ENCODE measurements at places on chromosomes 2 and 18.
A peak's percentile ranks its signal among the peaks of the same experiment; 100 is the strongest.

GRCh38 chr2:143205106-143205764 is 76.0 kb downstream of the ARHGAP15 start:
- no peak for DNase-seq

GRCh38 chr18:35415511-35416073 is 38.5 kb upstream of the ZNF396 start:
- DNase-seq = no peak

- DNase-seq = no peak
These were observed 13.6 kb downstream of the ANKRD29 start for GRCh38 chr18:23648940-23649607.

DNA sequence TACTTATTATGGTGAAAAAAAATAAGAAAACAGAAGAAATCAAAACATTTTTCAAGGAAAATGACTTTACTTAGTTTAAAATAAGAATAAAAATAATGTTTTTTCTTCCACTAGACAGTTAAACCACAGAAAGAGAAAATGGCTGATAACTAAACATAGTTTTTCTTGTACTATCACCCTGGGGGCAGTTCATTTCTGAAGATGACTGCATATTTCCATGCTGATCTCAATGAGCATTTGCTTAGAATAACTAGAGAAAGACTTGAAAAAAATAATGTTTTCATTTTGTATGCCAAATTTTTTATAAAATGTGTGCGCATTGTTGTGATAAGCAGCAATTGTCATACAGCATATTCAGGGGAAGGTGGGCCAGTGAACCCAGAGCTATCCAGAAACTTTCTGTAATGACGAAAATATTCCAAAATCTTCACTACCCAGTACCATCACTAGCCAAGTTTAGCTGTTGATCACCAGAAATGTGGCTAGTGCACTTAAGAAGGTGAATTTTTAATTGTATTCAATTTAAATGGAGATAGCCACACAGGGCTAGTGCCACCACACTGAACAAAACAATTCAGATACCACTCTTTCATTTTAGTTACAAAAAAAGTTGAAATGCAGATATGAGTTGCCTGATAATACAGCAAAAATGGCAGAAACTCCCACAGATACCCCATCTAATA is 513.4 kb upstream of the NETO1 start:
- no peak for DNase-seq

DNA sequence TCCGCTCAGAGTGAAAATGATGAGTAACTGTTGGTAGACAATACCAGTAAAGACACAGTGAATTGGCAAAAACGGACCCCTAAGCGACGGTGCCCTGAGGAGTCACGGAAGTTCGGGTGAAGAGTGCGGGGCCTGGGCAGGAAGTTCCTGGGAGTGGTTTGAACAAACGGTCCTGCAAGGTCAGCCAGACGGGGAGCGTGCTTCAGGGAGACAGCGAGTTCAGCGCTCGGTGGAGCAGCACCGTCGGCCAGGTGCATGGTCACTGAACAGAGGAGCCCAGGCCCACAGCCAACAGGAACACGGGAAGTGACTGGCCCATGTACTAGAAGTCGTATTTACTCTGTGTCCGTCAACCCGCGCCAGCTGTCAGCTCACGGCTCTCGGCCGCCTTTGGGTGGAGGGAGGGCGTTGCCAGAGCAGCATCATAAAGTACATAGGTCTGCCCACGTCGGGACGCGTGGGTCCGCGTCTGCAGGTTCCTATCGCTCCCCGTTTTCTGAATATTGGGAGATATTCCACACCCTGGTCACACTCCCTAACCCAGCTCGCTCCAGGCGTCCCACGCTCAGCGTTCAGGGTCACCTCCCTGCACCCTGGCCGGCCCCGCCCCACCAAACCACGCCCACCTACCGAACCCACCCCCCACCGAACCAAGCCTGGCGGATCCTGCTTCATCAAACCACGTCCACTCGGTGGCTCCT is 75.6 kb upstream of the UXS1 start:
- no peak for DNase-seq

- DNase-seq = no peak
These were observed 479 bp downstream of the RAB11FIP5 start for GRCh38 chr2:73112026-73112912.

- DNase-seq = no peak
These were observed 868 bp upstream of the PKDCC start for GRCh38 chr2:42046819-42047487.

- no peak for DNase-seq
These were observed 763 bp downstream of the CCDC141 start for GRCh38 chr2:179049203-179049545.

DNA sequence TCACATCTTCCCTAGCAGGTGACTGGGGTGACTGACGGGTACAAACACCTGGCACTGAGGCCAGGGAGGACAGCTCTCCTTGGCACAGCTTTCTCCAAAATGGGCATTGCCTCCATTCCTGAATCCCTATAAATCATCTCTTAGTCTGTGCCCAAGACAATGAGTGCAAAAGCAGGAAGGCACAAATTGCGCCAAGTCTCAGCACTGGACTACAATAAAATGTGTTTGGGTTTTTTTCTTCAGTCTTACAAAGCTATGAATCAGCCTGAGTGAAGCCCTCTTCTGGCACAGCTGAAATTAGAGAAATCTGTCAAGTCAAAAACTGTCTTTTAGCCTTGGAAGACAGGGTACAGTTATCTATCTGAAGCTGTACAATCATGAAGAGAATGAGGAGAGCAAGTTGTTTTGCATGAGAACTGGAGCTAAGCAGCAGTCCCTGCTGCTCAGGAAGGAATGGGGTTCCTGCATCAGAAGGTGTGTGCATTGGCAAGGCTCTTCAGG is 90.8 kb downstream of the EPB41L3 start:
- no peak for DNase-seq

DNA sequence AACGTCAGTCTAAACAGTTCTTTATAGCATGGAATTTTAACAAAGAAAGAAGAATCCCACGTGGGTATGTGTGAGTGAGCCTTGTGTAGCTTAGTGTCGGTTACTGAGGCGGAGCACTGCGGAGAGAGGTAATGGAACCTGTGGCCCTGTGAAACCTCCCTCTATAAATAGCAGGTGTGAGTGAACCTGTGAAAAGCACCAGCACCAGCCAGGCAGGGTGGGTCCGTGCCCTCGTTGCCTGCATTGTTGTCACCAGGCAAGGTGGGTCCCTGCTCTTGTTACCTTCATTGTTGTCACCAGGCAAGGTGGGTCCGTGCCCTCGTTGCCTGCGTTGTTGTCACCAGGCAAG is 4.7 kb downstream of the CTDP1 start:
- DNase-seq = no peak

GRCh38 chr2:36351736-36352349 is 3.7 kb upstream of the CRIM1 start:
- DNase-seq = no peak

GRCh38 chr2:237092920-237093781 is 7.5 kb downstream of the COPS8 start:
- no peak for DNase-seq

DNA sequence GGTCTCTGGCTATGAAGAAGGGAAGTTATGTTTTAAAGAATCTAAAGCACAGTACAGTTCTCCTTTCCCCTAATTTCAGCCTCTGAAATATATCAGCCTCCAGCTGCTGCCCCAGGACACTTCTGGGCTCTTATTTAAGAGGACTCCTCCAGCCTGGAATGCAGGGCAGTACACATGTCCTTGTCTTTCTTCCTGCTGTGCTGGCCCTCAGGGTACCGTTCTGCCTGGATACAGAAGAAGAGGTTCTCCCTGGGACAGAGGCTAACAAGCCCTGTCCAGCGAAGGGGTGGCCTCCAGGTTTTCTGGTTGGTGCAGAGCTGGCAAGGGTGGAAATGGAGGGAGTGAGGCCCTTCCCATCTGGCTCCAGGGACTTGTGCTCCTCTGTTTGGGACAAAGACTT is 22.1 kb downstream of the MLPH start:
- DNase-seq = no peak

- no peak for DNase-seq
These were observed 264.3 kb downstream of the TSN start for GRCh38 chr2:122019724-122020123.

DNA sequence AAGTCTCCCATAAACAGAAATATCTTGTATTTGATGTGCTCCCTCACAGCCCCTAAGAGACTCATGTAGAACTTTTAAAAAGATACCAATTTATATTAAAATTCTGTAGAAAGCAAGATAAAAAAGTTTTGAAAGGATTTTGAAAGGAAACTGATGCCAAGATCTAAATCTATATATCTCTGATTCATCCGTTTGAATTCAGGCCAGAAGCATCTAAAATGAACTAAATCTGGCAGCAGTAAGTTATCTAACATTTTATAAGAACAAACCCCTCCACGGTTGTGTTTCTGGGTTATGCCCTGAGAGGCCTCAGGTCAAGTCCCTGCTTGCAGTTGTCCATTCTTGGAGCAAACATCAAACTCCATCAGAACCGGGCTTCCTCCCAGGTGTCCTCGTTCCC is 165.8 kb downstream of the FBXO15 start:
- DNase-seq = no peak

DNA sequence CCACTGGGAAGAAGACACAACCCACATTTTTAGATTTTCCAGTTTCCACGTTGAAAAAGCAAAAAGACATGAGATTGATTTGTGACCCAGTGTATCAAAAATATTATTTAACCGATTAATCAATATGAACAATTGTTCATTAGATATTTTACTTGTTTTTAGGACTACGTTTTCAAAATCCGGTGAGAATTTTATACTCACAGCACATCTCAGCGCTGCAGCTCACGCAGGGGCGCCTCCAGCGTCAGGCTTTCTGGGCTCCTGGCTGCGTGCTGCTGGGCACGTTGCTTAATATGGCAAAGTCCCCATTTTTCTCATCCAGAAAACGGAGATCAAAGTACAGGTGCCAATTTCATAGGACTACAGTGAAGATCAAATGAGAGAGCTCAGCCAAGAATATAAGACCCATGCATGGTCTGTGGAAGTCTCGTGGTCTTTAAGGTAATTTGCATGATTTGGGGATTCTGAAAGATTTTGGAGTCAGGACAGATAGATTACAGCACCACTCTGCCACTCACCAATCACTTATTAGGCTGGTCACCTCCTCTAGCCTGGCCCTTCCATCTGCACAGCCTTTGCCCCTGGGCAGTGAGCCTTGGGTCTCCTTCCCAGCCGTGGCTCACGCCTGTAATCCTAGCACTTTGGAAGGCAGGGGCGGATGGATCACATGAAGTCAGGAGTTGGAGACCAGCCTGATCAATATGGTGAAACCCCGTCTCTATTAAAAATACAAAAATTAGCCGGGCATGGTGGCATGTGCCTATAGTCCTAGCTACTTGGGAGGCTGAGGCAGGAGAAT is 36.2 kb downstream of the PTPN18 start:
- DNase-seq = no peak

GRCh38 chr2:96815326-96816126 is 542 bp upstream of the CNNM3 start:
- DNase-seq = no peak

GRCh38 chr18:61893971-61894750 is 1.4 kb upstream of the RNF152 start:
- peak; percentile 36 for DNase-seq

DNA sequence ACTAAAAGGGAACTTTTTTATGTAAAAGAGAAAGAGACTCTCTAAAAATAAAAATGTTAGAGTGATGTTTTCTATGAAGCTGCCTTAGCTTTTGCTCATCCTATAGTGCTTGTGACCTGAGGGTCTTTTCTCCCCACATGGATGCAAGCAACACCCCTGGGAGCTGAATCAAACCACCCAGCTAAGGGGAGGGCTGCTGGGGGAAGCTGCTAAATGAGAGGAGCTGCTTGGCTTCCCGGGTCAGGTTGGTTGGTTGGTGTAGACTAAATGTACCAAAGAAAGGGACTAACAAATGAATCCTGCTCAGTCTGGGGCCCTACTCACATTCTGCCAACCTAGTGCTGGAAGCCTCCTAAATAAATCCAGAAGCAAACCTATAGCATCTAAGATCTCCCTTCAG is 35.0 kb downstream of the AFF3 start:
- DNase-seq = no peak

DNA sequence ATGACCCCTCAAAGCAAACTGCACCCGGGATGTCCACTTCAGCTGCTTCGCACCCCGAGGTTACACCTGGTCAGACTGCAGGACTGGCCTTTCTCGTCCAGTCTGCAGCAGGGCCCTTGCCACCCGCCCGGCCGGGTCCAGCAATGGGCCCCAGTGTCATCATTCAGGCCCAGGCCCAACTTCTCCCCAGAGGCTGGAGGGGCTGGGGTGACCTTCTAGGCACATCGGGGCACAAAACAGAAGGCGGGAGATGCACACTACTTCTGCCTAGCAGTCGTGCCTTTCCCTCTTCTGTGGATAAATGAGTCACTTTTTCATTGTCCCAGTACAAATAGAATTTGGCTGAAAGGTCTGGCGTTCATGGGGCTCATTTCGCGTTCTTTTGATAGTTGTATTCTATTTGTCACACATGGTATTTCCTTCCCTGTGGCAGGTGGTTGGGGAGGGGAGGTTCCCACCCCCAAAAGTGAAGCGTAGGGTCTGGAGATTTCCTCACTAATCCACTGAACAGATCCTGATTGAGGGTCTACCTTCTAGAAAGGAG is 56.9 kb upstream of the ID2 start:
- no peak for DNase-seq

DNA sequence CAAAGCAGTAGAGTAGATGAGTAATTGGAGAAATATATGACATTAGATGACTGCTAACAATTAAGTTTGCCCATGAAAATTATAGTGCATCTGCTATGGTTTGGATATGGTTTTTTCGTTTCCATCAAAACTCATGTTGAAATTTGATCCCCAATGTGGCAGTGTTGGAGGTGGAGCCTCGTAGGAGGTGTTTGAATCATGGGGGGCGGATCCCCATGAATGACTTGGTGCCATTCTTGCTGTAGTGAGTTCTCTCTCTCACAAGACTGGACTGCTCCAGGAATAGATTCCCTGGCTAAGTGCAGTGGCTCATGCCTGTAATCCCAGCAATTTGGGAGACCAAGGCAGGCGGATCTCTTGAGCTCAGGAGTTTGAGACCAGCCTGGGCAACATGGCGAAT is 9.7 kb upstream of the CUL3 start:
- DNase-seq = no peak

- peak; percentile 54 for DNase-seq
These were observed 41.0 kb downstream of the UNC50 start for GRCh38 chr2:98649135-98649991.

GRCh38 chr2:144374163-144374661 is 145.7 kb downstream of the ZEB2 start:
- no peak for DNase-seq

- no peak for DNase-seq
These were observed 31.6 kb downstream of the LIMS1 start for GRCh38 chr2:108565778-108566375.

- no peak for DNase-seq
These were observed 12.6 kb downstream of the ZBTB7C start for GRCh38 chr18:48396561-48396960.

- no peak for DNase-seq
These were observed 37.9 kb downstream of the B4GALT6 start for GRCh38 chr18:31646332-31647126.

GRCh38 chr2:228023619-228024018 is 152.2 kb downstream of the DAW1 start:
- DNase-seq = no peak

DNA sequence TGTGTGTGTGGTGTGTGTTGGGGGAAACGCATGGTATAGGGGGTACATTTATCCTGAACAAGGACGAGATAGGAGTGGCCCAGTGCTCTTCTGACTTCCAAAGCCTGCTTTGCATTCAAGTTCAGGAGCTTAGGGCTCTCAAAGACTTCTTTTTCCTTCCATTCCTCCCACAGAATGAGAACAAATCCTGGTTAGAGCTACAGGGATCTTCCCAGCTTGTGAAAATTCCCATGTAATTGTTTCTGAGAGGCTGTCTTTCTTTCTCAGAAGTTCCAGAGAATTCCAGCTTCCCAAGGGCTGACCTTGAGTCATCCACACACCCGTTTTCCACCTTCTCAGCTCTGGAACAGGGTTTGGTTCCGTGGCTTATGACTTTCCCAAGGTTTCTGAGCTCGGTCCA is 38.9 kb downstream of the FASTKD2 start:
- DNase-seq = no peak
